ENCODE measurements at places on chromosomes 3 and 15. TPM values are rescaled to one million over a fixed set of nuclear protein-coding genes. Genes with fewer than 3 reads are reported as not detected.

GRCh38 chr15:41115161-41115651 is 874 bp downstream of the INO80 start:
- DNase-seq = no peak

Gene MASP1
- total RNA-seq = not detected

DNA sequence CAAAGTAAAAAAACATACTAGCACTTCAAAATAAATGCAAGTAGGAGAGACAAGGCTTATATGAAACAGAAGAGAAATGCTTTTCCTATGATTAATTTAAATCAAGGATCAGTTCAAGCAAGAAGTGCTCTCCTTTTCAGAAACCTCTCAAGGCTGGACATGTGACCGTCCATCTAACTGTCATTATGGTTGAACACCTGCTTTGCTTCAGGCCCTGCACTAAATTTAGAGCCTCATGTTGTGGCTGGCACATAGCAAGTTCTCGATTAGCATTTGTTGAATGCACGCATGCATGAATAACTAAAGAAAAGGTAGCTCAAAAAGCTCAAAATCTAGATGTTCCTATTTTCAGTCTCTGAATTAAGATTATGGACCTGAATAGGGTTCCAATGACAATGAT is 82.0 kb downstream of the SV2B start:
- no peak for DNase-seq

DNA sequence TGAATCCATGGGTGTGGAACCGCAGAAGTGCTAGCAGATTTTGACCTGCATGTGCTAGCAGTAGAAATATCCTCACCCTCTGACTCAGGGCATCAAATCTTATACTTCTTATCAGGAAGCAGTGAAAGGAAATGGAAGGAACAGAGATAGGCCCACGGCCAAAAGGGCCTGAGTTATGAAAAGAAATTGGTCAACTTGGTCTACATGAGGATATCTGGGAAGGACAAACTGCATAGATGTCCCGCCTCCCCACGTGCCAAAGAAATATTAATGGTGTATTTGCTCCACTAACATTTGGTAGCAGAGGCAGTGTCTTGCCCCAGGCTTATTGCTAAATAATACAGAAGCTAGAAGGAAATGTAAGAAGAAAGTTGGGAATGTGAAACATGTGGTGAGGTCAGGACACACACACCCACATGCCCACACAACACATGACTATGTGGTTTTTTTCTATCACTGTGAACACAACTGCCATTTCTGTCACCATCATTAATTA is 93.6 kb upstream of the COL8A1 start:
- no peak for DNase-seq

Gene IL5RA
- not detected for total RNA-seq

Gene CMTM6
- 49.8 TPM for total RNA-seq

All from activated CD8-positive, alpha-beta T cell treated with anti-CD3 and anti-CD28 coated beads for 36 hours (primary cell).